ENCODE measurements at places on chromosomes 6 and 20. TPM values are rescaled to one million over a fixed set of nuclear protein-coding genes. Genes with fewer than 3 reads are reported as not detected.

LST1 gene
- total RNA-seq: 0.09 TPM

ISM1 gene
- under 0.01 TPM for total RNA-seq

C6orf132 gene
- 0.63 TPM for total RNA-seq

KCNS1 gene
- 0.09 TPM for total RNA-seq

ADTRP gene
- total RNA-seq: 2.2 TPM

TRMT6 gene
- total RNA-seq: 4.6 TPM

ANKRD66 gene
- total RNA-seq: not detected

NFKBIL1 gene
- total RNA-seq: 32.9 TPM

NR2E1 gene
- not detected for total RNA-seq

RBBP9 gene
- total RNA-seq: 17.6 TPM

EPB41L1 gene
- total RNA-seq: 12.0 TPM

GRM4 gene
- under 0.01 TPM for total RNA-seq

TDRD6 gene
- total RNA-seq: 0.26 TPM

BPIFB4 gene
- total RNA-seq: not detected

DNAH8 gene
- under 0.01 TPM for total RNA-seq

ENPP3 gene
- total RNA-seq: 0.32 TPM

SAPCD1 gene
- total RNA-seq: 1.3 TPM

KIF6 gene
- total RNA-seq: 0.16 TPM

SLC16A10 gene
- not detected for total RNA-seq

C2 gene
- total RNA-seq: 2.0 TPM

TMEM217 gene
- total RNA-seq: 2.0 TPM

UBE2C gene
- 3.9 TPM for total RNA-seq

TINAG gene
- total RNA-seq: not detected

SAYSD1 gene
- 15.3 TPM for total RNA-seq

DUSP15 gene
- 0.26 TPM for total RNA-seq

POU3F2 gene
- total RNA-seq: under 0.01 TPM

ARMH2 gene
- total RNA-seq: not detected

CENPW gene
- total RNA-seq: 9.3 TPM

SLC22A7 gene
- total RNA-seq: not detected

QRSL1 gene
- total RNA-seq: 7.3 TPM

TMEM170B gene
- total RNA-seq: 0.32 TPM

GPX5 gene
- total RNA-seq: not detected

CLVS2 gene
- under 0.01 TPM for total RNA-seq

CCM2L gene
- total RNA-seq: not detected

DYNLT2 gene
- 0.63 TPM for total RNA-seq

LY6G6C gene
- total RNA-seq: not detected

FKBP1C gene
- 0.09 TPM for total RNA-seq

RAET1E gene
- total RNA-seq: 1.4 TPM

BPIFB1 gene
- total RNA-seq: not detected

FERMT1 gene
- total RNA-seq: 4.9 TPM

EPM2A gene
- 6.8 TPM for total RNA-seq

SFTA2 gene
- not detected for total RNA-seq

ADGRF5 gene
- total RNA-seq: under 0.01 TPM

C20orf96 gene
- total RNA-seq: 3.2 TPM

TCP11 gene
- not detected for total RNA-seq

WFDC5 gene
- total RNA-seq: not detected

RSPH9 gene
- 0.95 TPM for total RNA-seq

FAM184A gene
- under 0.01 TPM for total RNA-seq

CD24 gene
- 1.1 TPM for total RNA-seq

CGA gene
- 0.16 TPM for total RNA-seq

MTFR2 gene
- total RNA-seq: 0.16 TPM

SLC13A3 gene
- 2.2 TPM for total RNA-seq

RAD21L1 gene
- total RNA-seq: under 0.01 TPM

MROH8 gene
- 1.0 TPM for total RNA-seq

TPX2 gene
- total RNA-seq: 7.6 TPM

DPM1 gene
- total RNA-seq: 61.7 TPM

FRK gene
- total RNA-seq: 1.7 TPM

All from bronchial smooth muscle cell (primary cell).